NCI-H2107 (cell line): ENCODE measurements at places on chromosomes 4 and X.

DNA sequence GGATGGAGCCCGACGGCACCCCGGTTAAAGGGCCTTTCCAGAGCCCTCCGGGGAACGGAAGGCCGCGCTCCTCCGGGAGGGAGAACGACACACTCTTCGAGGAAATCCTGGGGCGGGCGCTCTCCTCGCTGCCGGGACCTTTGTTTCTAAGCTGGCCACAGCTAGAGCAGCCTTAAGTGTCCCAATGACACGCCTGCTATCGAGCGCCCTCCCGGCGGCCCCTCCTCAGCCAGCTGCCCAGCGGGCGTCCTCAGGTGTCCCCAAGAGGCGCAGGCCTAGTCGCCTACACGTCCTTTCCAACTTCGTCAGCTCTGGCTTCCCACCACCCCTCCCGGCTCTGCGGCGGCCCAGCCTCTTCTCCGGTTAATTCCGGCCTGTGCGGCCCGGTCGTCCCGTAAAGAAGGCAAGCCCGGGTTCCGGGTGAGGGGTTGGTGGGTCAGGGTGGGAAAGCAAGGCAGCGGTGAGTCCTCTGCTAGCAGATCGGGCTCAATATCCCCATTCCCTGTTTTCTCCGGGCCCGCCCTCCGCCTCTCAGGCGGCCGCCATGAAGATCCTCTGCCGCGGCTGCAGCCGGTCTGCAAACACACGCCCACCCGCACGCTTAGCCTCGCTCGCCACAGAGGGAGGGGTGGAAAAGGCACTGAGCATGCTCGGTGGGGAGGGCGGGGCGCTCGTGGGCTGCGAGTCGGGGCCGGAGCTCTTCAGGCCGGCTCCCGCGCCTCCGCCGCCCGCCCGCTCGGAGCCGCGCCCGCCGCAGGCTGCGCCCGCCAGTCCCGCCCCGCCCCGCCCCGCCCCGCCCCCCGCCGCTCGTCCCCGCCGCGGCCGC, at the start of gene RAP1GDS1:
RAP1GDS1 (plus strand) TSS at position 806 of the 826 bp plus-strand sequence. CDS start 182 bp downstream, outside the sequence.
- peak; percentile 51 for DNase-seq

GRCh38 chrX:6732101-6732500, 197.2 kb upstream of the VCX3A start:
- no peak for DNase-seq

- DNase-seq = no peak
These were observed 331.6 kb upstream of the FAM241A start for GRCh38 chr4:111813555-111814140.

- DNase-seq = no peak
These were observed 75.8 kb downstream of the NUDT11 start for GRCh38 chrX:51420610-51421009.

DNA sequence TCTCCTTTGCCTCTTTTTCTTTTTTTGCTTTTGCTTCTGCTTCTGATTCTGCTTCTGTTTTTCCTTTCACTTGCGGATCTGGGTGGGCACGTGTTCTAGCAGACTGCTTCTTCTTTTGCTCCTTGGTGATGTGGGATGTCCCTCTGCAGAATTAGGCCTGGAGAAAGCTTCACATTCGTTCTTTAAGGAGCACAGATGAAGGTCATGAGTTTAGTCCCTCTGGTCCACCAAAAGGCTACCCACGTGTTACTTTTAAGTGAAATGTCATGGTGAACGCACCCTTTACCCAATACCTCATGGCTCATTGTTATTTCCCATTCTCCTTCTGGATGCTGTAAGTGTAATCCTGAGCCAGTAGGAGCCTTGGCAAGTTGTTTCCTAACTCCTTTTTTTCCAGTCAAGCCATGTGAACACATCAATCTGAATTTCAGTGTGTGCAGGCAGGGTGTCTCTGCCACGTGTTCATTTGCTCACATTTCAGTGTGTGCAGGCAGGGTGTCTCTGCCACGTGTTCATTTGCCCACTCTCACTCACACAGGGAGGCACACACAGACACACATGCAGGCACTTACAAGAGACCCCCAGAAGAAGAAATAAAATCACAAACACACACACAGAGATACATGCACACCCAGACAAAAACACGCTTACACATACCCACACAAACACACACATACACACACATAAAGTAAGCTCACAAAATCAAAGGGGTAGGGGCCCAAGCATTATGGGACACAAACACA, 36.9 kb downstream of the NBDY start:
- no peak for DNase-seq

DNA sequence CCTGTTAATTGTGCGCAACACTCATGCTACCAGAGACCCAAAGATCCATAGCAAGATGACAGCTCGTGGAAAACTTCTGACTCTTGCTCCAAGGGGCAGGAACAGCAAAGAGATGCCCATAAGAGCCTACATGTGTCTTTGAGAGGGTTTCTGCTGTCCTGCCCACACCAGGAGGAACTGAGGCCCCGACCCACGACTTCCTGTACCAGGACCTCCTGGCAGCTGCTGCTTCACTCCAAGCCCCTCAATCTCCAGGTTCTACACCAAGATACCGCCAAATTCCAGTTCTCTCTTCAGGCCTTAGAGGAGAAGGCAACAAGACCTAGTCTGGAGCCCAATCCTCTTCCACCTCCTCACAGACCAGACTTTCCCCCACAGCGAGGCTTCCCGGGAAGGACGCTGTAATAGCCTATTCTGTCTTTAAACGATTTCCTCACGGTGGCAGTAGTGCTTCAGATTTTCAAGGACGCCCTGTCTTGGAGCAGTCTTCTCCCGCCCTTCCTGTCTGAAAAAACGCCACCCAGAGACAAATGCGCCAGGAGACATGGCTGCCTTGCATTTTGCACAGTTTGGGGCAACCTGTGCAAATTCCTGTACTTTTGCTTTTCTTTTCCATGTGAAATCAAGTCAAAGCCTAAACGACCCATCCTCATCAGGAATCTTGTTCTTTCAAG, 230.2 kb upstream of the STK26 start:
- DNase-seq = no peak

DNA sequence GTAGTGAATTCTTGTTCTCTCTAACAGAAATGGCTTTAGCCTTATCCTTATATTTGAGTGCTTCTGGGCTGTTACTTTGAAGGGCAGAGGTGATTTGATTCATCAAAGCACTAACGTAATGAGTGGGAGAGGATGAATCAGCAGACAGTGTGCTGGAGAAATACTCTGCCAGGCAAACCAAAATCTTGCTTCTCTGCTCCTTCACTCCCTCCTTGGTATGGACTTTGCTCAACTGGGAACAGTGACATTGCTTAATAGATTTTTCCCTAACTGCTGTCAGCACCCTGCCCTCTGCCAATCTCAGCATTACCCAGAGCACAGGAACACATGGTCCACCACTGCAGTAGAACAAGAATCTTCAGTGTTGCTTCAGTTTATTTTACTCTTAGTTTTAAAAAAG, 56.0 kb downstream of the PDLIM5 start:
- no peak for DNase-seq

GRCh38 chrX:49053223-49054072, 5.4 kb upstream of the CCDC120 start:
- peak; percentile 46 for DNase-seq

DNA sequence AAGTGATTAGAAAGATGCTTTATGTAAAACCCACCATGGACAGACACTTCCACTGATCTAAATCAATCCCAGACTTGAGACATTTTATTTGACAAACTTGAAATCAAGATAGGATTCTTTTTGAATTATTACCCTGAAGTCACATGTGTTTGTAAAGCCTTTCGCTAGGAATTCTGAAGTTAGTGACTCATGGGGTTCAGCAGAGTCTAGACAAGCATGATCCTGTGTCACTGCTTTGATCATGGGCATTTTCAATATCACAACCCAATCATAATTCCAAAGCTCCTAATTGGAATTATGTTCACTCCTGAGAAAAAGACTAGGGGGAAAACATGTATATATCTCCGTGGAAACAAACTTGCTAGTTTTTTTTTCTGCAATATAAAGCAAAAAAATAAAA, 67.5 kb upstream of the BMP3 start:
- no peak for DNase-seq

DNA sequence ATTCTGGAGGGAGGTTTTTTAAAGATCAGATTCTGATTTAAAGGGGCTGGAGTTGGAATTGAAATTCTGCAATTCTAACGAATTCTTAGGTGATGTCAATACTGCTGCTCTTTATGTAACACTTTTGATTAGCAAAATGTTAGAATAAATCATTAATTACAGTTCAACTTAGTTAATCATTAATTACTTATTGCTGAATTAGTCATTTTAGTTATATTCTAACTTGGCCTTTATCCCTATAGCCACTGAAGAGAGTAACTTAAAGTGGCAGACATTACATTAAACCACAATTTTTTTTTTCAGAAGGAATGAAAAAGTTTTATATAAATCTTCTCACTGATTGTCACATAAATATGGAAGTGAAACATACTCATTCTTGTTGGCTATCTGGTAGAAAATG, 206.6 kb upstream of the ITM2A start:
- DNase-seq = no peak

DNA sequence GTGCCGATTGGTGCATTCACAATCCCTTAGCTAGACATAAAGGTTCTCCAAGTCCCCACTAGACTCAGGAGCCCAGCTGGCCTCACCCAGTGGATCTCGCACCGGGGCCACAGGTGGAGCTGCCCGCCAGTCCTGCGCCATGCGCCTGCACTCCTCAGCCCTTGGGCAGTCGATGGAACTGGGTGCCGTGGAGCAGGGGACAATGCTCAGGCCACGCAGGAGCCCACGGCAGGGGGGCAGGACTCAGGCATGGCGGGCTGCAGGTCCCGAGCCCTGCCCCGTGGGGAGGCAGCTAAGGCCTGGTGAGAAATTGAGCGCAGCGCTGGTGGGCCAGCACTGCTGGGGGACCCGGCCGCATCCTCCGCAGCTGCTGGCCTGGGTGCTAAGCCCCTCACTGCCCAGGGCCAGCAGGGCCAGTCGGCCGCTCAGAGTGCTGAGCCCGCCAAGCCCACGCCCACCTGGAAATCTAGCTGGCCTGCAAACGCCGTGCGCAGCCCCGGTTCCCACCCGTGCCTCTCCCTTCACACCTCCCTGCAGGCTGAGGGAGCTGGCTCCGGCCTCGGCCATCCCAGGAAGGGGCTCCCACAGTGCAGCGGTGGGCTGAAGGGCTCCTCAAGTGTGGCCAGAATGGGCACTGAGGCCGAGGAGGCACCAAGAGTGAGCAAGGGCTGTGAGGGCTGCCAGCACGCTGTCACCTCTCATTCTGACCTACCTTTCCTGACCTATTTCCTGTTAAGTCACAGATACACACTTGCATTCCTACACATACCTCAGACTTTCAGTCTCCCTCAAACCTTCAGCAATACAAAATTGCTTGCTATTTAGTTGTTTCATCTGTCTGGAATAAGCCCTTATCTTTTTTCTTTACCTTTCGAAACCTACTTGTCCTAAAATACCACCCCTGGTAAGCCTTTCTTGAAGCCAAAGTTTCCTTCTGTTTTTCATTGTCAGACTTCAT, 20.7 kb downstream of the UBE2K start:
- no peak for DNase-seq

GRCh38 chr4:151659601-151660364, 101.0 kb downstream of the GATB start:
- DNase-seq = no peak

GRCh38 chr4:5785806-5786680, 75.0 kb downstream of the EVC start:
- DNase-seq = no peak

DNA sequence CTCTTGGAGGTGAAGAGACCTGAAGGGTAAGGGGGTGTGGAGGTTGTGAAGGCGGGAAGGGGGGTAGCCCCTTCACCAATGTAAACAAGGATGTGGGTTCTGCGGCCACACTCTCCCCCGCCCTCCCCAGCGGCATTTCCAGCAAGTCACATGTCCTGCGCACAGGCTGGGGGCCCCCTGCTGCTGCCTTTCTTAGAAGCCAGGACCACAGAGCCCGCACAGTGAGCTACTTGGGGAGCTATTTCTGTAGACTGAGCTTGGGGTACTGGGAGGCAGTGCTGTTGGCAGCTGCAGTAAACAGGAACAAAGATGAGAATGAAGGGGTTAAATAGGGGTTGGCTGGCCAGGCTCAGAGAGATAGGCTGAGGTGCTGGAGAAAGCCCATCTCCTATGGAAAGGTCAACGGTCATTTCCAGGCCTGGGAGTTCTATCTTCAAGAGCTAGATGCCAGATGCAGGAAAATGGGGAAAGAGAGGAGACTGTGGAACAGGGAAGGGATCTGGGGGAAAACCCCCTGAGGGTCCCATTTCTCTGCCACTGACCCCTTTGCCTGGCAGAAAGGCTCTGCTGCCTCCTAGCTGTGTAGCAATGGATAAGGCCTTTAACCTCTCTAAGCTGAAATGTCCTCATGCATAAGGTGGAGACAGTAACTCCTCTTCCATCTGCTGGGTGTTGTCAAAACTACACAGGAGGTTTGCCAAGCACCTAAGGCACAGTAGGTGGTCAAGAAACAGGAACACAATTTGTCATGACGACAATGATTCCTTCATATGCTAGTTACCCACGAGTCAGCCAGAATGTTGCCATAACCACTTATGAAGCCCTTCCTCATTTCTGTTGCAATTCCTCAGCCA, 18.5 kb upstream of the PIM2 start:
- DNase-seq = no peak

GRCh38 chr4:109875106-109875505, 27.2 kb downstream of the LRIT3 start:
- no peak for DNase-seq

- no peak for DNase-seq
These were observed 59.0 kb upstream of the C1QTNF7 start for GRCh38 chr4:15368856-15369255.

- no peak for DNase-seq
These were observed 112.0 kb upstream of the TTC29 start for GRCh38 chr4:147057611-147058190.

- no peak for DNase-seq
These were observed 80.8 kb downstream of the LARP1B start for GRCh38 chr4:128141866-128142265.

DNA sequence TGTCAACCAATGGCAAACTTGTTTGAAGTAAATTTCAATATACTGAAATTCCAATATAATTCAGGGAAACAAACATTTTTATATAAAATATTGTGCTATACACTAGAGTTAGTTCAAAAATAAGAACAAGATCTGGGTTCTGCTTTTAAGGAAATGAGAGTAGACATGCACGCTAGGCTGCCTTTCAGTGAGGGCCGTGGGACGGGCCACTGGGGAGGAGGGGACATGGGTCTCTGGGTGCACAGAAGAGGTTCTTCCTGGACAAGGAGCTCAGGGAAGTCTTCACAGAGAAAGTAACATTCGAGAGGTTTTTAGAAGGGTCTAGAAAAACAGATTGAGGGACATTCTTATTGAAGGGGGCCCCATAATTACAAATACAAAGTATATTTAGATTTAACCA, 64.4 kb downstream of the SHROOM3 start:
- no peak for DNase-seq

DNA sequence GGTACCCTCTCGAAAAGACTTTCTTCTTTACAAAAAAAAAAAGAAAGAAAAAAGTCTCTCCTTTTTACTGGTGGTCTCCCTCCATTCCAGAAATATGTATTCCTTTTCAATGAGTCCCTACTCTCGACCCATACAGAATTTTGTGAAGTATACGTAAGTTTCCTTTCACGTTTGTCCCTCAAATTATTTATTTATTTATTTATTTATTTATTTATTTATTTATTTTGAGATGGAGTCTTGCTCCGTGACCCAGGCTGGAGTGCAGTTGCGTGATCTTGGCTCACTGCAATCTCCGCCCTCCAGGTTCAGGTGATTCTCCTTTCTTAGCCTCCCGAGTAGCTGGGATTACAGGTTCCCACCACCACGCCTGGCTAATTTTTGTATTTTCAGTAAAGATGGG, 429.2 kb upstream of the AR start:
- no peak for DNase-seq
